ENCODE measurements at places on chromosomes 1 and 21.

- no peak overlapping the region for H3K4me3 ChIP-seq
- H3K4me1 ChIP-seq, result peaks cover 4% of the 10 kb centered on the region
- H3K27me3 ChIP-seq, result no peaks in the 10 kb centered on the region
- peak; percentile 7 for DNase-seq
- no peak overlapping the region for H3K27ac ChIP-seq
- H3K36me3 ChIP-seq, result no peaks in the 10 kb centered on the region
Observed at GRCh38 chr1:175839779-175840669, 96.6 kb upstream of the TNR start.

GRCh38 chr1:25113086-25113485 is 119.2 kb downstream of the SYF2 start:
- no peak overlapping the region for H3K4me3 ChIP-seq
- no peak for DNase-seq
- no peak overlapping the region for H3K27ac ChIP-seq

- H3K4me3 ChIP-seq, result no peak overlapping the region
- no peak overlapping the region for H3K27ac ChIP-seq
- H3K36me3 ChIP-seq, result no peaks in the 10 kb centered on the region
- no peaks in the 10 kb centered on the region for H3K27me3 ChIP-seq
Observed at GRCh38 chr1:195948123-195948895, 659.9 kb downstream of the KCNT2 start.

DNA sequence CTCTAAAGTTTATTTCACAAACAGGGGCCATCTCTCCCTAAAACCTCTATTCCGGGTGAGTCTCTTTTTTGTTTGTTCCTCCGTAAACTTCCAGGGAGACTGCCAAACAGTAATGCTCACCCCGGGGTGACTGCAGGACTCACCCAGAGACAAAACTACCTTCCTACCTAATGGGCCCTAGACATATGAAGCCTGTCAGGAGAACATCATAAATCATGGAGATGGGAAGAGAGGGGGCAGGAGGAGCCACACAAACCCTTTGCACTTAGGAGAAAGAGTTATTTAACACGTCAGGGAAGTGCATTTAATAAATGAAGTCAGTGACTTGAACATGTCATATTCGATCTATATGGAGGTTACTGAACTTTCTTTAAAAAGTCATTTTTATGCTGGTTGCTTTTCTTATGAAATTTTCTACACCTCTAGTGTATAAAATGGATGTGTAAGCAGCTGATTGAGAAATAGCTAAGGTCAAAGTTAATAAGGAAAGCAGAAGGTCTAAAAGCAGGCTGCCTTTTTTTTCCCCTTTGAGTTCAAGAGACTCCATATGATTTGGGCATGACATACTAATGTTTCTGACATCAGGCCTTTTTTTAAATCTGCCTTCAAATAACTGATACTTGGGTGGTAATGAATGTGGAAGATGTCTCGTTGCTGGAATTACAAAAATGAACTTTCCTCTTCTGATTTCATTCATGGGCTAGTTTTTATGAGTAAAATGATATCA is 286.9 kb upstream of the USP25 start:
- H3K27ac ChIP-seq, result no peak overlapping the region
- peaks cover under 1% of the 10 kb centered on the region for H3K36me3 ChIP-seq
- DNase-seq, result no peak
- H3K27me3 ChIP-seq, result no peaks in the 10 kb centered on the region
- H3K4me3 ChIP-seq, result no peak overlapping the region
- H3K4me1 ChIP-seq, result peaks cover 6% of the 10 kb centered on the region

DNA sequence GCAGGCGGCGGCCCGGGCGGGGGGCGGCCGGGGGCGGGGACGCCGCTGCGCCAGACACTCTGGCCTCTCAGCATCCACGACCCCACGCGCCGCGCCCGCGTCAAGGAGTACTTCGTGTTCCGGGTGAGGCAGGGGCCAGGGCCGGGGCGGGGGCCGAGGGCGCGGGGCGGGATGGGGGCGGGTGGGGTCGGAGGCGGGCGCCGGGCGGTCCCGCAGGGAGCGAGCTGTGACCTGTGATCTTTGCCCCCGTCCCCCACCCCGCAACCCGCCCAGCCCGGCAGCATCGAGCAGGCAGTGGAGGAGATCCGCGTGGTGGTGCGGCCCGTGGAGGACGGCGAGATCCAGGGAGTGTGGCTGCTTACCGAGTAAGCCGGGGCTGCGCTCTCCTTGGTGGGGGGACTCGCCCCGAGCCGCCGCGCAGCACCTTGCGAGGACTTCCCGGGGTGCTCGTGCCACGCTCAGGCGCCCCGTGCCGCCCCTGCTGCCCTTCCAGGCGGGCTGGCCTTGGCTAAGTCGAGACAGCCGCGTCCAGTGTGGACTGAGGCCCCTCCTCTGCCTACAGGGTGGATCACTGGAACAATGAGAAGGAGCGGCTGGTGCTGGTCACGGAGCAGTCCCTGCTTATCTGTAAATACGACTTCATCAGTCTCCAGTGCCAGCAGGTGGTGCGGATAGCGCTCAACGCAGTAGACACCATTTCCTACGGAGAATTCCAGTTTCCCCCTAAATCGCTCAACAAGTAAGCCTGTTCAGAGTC is 514 bp downstream of the TPRG1L start:
- H3K4me1 ChIP-seq, result peaks cover 19% of the 10 kb centered on the region
- no peak for DNase-seq
- peak overlapping the region; percentile 96 for H3K27ac ChIP-seq
- peak overlapping the region; percentile 89 for H3K4me3 ChIP-seq

GRCh38 chr1:10701145-10701544 is 95.3 kb downstream of the CASZ1 start:
- H3K27me3 ChIP-seq, result peaks cover 7% of the 10 kb centered on the region
- no peak overlapping the region for H3K27ac ChIP-seq
- no peak overlapping the region for H3K4me3 ChIP-seq

- H3K36me3 ChIP-seq, result no peaks in the 10 kb centered on the region
- no peak overlapping the region for H3K4me3 ChIP-seq
- no peak overlapping the region for H3K27ac ChIP-seq
- H3K4me1 ChIP-seq, result no peaks in the 10 kb centered on the region
- DNase-seq, result no peak
Observed at GRCh38 chr1:96922181-96922580, 200.6 kb downstream of the PTBP2 start.

- H3K27ac ChIP-seq, result no peak overlapping the region
- no peaks in the 10 kb centered on the region for H3K36me3 ChIP-seq
- H3K4me3 ChIP-seq, result no peak overlapping the region
- H3K27me3 ChIP-seq, result peaks cover 9% of the 10 kb centered on the region
- no peak for DNase-seq
Observed at GRCh38 chr1:24085546-24085945, 26.4 kb downstream of the MYOM3 start.

DNA sequence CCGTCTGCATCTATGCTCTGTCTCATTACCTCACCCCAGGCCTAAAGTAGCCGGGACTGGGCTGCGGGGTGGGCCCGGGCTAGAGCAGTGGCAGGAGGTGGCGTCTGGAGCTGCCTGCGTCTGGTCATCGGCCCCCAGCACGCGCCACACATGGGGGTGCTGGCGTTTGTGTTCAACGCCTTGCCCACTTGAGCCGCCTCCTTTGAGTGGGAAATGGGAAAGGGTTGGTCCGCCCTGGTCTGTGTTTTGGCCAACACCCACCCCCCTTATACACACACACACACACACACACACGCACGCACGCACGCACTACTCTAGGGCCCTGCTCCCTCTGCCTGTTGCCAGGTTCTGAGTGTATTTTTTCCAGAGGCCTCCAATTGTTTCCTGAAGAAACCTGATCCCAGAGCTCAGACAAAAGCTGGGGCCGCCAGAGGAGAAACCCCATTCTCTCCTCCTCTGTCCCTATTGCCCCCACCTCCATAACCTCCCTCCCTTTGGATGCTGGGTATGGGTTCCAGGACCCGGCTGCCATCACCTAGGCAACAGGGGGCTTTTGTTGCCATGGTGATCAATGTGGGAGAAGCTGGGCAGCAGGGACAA is 10.1 kb downstream of the VANGL2 start:
- peaks cover 11% of the 10 kb centered on the region for H3K27me3 ChIP-seq
- H3K4me1 ChIP-seq, result peaks cover 3% of the 10 kb centered on the region
- no peak overlapping the region for H3K27ac ChIP-seq
- H3K36me3 ChIP-seq, result no peaks in the 10 kb centered on the region

GRCh38 chr1:27935721-27936120 is 921 bp downstream of the SMPDL3B start:
- no peaks in the 10 kb centered on the region for H3K36me3 ChIP-seq
- H3K27ac ChIP-seq, result no peak overlapping the region
- H3K4me3 ChIP-seq, result no peak overlapping the region
- peaks cover 16% of the 10 kb centered on the region for H3K27me3 ChIP-seq
- DNase-seq, result no peak
- H3K4me1 ChIP-seq, result peaks cover 32% of the 10 kb centered on the region

- H3K4me3 ChIP-seq, result no peak overlapping the region
- no peaks in the 10 kb centered on the region for H3K36me3 ChIP-seq
- H3K27ac ChIP-seq, result no peak overlapping the region
Observed at GRCh38 chr1:245292553-245292952, 137.8 kb downstream of the KIF26B start.

- no peak for DNase-seq
- H3K4me3 ChIP-seq, result no peak overlapping the region
- H3K27me3 ChIP-seq, result peaks cover 3% of the 10 kb centered on the region
- no peak overlapping the region for H3K27ac ChIP-seq
- H3K4me1 ChIP-seq, result peaks cover 4% of the 10 kb centered on the region
Observed at GRCh38 chr1:197801684-197802083, 26.4 kb upstream of the DENND1B start.

GRCh38 chr1:214523124-214523824 is 28.1 kb downstream of the PTPN14 start:
- peaks cover 22% of the 10 kb centered on the region for H3K4me1 ChIP-seq
- H3K27ac ChIP-seq, result no peak overlapping the region
- no peak for DNase-seq

DNA sequence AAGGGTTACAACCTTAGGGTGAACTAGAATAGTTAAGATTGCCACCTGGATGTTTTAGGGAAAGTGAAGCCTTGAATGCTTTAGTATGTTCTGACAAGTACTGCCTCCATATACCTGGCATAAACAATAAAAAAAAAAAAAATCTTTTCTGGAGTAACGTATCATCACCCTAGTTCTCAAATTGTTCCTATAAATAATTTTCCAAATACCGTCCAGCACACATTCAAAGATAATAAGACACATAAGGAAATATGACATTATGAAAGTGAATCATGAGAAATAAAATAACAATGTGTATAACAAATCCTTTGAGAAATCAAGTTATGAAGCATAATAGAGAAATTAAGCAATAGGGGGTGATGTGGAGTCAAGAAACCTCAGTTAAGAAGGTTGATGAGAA is 20.6 kb downstream of the C1orf141 start:
- no peak for DNase-seq
- peaks cover 2% of the 10 kb centered on the region for H3K27me3 ChIP-seq
- no peaks in the 10 kb centered on the region for H3K36me3 ChIP-seq
- H3K4me1 ChIP-seq, result no peaks in the 10 kb centered on the region

DNA sequence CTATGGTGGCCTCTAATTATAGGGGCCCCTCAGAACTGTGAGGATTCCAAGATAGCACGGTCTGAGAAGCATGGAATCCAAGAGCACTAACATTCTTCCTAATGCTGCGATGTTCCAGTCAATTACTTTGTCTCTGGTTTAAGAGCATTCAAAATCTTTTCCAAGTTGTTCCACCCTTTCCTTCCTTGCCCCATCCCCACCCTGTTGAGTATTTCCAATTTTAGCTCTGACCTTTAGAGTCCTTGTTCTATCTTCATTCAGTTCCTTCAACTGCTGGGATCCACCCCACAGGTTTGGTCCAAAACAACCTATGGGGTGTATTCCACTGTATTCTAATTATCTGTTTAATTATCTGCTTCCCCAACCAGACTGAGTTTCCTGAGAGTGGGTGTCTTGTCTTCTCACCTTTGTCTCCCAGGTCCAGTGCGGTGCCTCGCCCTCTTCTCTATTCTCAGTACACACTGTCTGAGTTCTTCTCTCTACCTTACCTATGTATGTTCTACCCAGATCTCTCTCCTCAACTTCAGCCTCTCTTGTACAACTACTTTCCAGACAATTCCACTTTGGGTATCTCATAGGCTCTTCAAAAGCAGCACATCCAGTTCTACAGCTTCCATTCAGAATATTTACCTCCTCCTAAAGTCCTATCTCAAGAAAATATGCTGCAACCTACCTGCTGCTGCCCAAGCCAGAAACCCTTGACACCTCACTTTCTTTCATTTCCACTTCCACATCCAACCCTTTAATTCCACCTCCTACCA is 25.0 kb upstream of the BCL9 start:
- peaks cover 6% of the 10 kb centered on the region for H3K4me1 ChIP-seq
- peaks cover 13% of the 10 kb centered on the region for H3K27me3 ChIP-seq
- DNase-seq, result no peak
- no peak overlapping the region for H3K27ac ChIP-seq

DNA sequence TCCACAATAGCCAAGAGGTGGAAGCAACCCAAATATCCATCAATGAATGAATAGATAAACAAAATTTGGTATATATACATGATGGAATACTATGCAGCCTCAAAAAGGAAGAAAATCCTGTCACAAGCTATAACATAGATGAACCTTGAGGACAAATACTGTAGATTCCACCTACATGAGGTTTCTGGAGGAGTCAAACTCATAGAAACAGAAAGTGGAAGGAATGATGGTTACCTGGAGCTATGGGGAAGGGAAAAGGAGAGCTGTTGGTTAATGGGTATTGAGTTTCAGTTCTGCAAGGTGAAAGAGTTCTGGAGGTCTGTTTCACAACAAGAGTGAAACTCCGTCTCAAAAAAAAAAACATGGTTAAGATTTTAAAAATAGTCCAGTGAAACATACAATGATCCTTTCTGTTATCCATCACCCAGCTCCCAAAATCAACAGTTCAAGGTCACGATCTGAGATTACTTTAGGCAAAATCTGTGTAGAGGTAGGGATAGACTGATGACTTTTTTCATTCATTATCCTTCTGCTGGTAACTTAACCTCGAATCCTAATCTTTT is 80.8 kb upstream of the HNRNPU start:
- H3K36me3 ChIP-seq, result no peaks in the 10 kb centered on the region
- H3K4me3 ChIP-seq, result no peak overlapping the region
- H3K27me3 ChIP-seq, result peaks cover 14% of the 10 kb centered on the region
- H3K4me1 ChIP-seq, result no peaks in the 10 kb centered on the region

DNA sequence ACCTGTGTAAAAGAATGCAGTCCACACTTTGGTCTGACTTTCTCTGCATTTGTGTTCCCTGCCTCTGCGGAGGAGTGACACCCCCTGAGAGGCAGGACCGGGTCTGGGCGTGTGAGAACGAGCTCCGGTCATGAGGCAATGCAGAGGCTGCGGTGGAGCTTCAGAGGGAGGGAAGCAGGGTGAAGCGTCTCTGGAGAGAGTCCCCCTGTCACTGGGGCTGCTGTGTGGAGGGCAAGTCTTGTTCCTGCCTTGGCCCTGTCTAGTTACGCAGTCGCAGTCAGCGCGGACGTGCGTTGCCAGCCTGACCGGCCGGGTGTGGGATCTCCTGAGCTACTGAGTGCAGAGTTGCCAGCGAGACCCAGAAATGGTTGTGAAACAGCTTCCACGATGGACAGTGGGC is 48.5 kb downstream of the BACE2 start:
- H3K27me3 ChIP-seq, result peaks cover 8% of the 10 kb centered on the region
- DNase-seq, result no peak
- no peak overlapping the region for H3K4me3 ChIP-seq
- H3K4me1 ChIP-seq, result no peaks in the 10 kb centered on the region
- H3K36me3 ChIP-seq, result no peaks in the 10 kb centered on the region

- H3K36me3 ChIP-seq, result peaks cover 39% of the 10 kb centered on the region
- no peaks in the 10 kb centered on the region for H3K27me3 ChIP-seq
- H3K27ac ChIP-seq, result peak overlapping the region; percentile 99
- no peak for DNase-seq
- H3K4me3 ChIP-seq, result peak overlapping the region; percentile 89
Observed at GRCh38 chr1:8879464-8879921, 1.0 kb upstream of the ENO1 start.

- no peaks in the 10 kb centered on the region for H3K27me3 ChIP-seq
- no peak for DNase-seq
- H3K4me3 ChIP-seq, result no peak overlapping the region
- no peak overlapping the region for H3K27ac ChIP-seq
Observed at GRCh38 chr1:151367658-151368392, 4.7 kb downstream of the SELENBP1 start.
